ENCODE measurements at places on chromosomes 1 and 21.

- DNase-seq, result no peak
Observed at GRCh38 chr1:57908147-57908890, 484.5 kb upstream of the DAB1 start.

DNA sequence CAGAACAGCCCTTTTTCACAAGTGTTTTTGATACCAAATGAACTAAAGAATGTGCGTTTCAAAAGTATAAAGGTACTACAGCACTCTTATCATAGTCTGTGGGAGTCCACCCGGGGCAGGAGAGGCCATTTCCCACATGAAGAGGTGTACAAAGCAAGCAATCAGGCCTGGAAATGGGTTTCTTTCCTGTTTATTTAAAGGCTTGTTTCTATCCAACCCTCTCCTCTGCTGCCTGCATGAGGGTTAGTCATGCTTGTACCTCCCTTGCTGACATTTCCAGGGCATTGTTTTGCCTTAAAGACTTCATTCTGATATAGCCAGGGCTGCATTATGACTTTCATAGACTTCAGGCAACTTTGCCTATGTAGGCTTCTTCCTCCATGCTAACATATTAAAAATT, 11.6 kb downstream of the SELP start:
- no peak for DNase-seq

GRCh38 chr1:9835758-9836631, 12.2 kb upstream of the CLSTN1 start:
- DNase-seq, result no peak

GRCh38 chr1:236469466-236469865, 54.3 kb upstream of the LGALS8 start:
- no peak for DNase-seq

DNA sequence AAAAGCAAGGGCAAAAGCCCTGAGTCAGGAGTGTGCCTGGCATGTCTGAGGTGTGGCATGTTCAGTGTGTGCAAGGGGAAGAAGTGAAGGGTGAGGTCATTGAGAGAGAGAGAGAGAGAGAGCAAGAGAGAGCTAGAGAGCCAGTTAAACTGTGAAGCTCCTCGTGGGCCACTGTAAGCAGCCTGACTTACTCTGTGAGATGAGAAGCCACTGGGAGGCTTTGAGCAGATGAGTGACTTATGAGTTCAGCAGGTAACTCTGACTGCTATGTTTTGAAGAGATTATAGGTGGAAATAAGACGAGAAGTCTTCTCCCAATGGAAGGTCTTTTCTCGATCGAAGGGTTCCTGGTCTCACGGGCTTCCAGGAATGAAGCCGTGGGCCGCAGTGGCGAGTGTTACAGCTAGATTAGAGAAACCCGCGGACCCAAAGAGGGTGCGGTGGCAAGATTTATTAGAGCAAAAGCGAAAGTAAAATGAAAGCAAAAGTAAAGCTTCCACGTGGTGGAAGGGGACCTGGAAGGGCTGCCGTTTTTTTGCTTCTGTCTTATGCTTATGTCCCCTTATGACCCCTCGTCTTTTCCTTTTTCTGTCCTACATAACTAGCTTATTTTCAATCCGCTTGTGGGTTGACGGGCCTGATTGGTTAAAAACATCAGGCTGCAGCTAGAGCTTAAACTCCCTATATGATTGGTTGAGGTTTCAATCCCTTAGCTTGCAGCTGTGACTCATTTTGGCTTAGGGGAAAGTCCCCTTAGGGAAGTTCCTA, 323.1 kb upstream of the FAM78B start:
- peak; percentile 43 for DNase-seq

DNA sequence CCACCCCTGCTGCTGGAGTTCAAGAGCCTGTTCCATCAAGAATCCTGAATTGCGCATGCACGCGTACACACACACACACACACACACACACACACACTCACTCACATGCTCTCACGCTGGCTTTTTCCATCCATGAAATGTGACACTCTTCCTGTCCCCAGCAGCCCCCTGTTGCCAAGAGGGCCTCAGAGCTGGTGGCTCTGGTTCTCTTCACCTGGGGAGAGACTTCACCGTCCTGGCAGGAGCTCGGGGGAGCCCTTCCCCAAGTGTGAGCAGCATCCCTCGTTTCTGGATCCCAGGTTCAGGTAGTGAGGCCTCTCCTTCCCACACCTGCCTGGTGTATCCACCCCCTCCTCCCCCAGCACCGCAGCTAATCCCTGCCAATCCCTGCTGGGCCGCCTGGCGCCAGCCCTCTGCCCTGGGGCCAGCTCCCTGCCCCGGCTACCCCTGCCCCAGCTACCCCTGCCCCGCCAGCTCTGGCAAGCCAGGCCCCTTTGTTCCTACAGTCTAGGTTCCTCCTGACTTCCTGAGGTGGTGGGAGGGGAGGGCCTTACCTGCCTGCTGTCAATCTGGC, 9.9 kb downstream of the PLOD1 start:
- no peak for DNase-seq

DNA sequence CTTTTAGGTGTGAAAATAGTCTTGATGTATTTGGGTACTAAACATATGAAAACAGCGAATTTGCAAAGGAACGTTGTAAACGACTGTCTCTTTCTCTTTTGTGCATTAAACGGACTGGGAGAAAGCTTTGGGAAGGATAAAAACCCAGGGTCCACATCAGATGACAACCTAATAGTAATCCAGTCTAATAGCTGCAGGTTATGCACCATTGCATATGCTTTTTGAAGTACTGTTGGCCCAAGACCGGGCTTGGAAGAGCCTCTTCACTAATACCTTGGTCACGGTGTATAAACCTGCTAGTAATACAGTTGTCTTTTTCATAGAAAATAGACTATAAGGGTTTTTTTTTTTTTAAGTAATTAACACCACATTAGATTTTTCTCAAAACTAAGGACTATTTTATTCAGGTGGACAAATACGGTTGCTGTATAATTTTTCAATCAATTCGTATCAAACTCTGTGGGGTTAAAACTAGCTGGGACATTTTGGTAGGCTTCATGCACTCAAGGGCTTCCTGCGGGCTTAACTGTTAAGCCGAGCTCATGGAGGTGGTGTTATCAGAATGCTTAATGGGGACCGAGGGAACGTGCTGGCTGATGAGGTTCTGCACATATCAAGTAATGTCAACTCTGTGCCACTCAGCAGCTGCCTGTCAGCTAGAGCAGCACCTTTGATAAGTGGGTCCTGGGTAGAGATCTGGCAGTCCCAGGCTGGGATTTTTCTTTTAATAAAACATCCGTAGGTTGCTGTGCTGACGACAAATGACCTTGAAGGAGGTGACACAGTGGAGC, 2.1 kb downstream of the RYR2 start:
- DNase-seq, result no peak

DNA sequence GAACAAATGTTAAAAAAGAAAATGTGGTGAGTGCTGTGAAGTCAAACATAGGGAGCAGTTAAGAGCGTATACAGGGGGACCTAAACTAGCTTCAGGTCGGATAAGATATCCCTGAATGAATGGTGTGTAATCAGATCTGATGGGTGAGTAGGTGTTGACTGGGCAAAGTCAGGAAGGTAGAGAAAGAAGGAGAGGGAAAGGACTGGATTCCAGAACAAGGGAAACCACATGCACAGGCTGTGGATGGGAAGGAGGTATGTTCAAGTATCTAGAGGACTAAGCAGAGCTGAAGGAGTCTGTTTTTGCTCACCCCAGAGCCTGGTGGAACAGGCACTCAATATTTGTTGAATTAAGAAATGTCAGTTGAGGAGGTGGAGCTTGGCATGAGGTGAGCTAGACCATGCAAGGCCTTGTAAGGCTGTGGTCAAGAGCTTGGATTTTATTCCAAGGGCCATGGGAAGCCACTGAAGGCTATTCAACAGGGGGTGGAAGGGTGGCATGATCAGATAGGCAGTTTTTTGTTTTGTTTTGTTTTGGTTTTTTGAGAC, 27.4 kb downstream of the MAP7D1 start:
- no peak for DNase-seq

DNA sequence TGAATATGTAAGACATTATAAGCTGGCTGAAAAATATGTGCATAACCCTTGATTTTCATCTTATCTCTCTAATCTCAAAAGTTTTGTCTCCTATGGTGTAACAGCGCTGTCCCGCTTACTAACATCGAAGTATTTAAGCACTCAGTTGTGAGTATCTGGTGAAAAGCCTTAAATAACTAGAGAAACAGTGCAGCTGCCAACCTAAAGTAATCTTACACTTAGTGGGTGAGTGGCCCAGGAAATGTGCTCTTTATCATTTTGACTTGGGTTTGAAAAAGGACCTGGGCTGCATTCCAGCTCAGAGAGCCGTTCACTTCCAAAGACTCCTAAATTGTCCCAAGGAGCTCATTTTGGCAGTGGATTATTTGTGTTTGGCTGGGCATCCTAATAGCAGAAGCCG, 225.9 kb downstream of the SPATA17 start:
- no peak for DNase-seq

- DNase-seq, result no peak
Observed at GRCh38 chr1:76186554-76187170, 112.1 kb downstream of the ST6GALNAC3 start.

GRCh38 chr1:156140879-156141707, 12.3 kb upstream of the SEMA4A start:
- DNase-seq, result peak; percentile 69

DNA sequence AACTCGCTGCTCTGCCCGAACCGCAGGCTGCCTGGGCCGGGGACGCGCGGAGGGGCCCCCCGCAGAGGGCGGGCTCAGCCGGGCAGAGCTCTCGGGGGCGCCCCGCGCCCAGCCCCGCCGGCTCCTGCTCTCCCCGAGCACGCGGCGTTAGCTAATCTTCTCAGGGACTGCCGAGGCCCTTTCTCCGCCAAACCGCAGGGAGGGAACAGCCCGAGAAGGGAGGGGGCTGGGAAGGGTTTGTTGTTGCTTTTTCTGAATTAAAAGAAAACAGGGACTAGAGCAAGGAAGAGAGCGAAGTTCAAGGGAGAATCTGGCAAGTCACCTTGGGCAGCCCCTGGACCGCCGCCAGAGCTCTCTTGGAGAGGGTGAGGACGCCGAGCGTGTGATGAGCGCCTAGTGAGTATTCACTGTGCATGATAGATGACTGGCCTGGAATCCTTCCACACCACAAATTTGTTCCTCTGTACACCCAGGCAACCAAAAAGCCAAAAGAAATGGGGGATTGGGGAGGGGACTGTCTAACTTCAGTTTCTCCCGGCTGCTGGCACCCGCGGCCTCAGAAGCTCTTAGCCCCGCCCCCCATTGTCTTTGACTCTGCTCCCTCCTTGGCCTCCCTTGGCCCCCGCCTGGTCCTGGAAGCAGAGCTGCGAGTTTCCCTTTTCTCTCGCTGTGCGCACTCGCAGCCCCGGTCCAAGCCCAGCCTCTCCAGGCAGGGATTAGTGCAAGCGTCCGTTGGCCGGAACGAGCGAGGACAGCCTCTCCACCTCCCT, 19.7 kb upstream of the LMX1A start:
- peak; percentile 52 for DNase-seq

DNA sequence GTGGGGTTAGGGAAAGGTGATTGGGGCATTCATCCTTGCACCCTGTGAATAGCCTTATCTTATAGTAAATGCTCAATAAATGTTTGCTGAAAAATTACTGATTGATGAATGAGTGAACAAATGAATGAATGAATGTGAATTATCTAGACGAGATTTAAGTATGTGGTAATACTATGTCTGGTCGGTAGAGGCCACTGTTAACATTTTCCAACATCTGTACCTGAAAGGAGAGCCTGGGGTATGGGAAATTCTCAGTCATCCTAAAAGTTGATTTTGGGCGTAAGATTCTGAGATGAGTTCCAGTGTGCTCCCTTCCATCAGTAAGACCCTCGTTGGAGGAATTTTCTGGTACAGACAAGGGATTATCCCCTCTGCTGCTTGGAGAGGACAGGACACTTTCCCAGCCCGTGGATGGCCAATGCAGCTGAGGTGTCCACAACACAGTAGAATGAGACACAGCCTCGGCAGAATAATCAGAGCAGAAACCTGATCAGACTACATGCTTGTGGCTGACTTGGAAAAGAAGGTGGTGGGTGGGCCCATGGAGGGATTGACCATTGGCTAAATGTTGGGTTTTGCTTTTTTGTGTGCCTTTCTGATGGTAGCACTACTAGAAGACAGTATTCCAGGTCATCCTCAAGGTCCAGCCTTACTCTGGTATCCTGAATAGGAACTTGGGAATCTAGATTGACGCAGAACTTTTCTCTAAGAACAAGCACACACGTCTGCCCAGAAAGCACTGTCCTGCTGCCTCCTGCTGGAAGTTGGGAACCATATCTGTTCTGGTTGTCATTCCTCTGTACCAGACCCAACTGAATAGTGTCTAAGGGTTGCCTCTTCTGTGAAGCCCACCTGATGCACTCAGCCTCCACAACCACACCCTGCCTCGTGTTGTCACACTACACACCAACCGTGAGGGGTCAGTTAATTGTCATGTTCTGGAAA, 262.0 kb downstream of the TNR start:
- no peak for DNase-seq

GRCh38 chr1:158969855-158970254, 38.5 kb downstream of the PYHIN1 start:
- no peak for DNase-seq
